T-helper 2 cell treated with Interferon-gamma antibody and Interleukin-4, amounts not matched to agents 5 μg/mL and 100 μg/mL, for 36 hours (primary cell): ENCODE measurements at places on chromosomes 5 and 9.

DNA sequence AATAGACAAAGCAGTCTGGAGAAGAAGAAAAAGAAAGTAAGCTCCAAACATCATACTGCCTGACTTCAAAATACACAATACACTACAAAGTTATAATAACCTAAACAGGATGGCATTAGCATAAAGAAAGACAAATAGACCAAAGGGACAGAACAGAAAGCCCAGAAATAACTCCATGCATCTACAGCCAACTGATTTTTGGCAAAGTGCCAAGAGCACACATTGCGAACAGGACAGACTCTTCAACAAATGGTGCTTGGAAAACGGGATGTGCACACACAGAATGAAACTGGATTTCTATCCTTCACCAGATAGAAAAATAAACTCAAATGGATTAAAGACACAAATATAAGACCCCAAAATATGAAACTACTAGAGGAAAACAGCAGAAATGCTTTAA is 66.6 kb upstream of the SPATA31E1 start:
- no peak for DNase-seq

DNA sequence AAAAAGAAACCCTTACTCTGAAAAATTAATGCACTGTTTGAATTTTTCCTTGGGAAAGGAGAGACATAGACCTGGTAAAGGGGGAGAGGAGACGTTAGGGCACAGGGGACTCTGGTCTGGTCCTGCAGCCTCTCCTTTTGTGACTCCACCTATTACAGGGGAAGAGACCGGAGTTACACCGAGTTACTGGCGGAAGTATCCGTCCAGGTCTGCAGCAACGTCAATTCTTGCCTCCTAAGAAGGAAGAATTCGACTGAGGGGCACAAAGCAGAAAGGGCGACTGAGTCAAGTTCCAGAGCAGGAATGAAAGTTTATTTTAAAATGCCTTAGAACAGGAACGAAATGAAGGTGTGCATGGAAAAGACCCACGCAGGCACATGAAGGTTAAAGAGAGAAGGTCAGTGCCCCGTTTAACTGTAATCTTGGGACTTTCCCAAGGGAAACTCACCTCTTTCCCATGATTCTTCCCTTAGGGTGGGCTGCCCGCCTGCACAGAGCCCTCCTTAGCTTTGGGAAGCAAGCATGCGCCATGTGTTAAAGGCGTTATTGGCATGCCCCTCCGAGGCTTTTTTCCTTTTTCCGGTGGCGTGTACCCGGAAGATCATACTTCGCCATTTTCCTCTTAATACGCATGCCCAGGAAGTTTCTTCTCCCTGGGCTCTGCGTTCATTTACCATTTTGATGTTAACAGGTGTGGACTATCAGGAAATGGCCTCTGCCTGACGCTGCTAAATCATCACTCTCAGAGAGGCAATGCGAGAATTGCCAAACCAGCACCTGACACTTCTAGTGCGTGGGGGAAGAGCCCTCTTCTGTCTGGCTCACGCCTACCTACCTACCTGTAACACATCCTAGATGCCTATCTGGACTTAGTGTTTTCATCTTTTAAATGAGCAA is 409.6 kb upstream of the PAPPA start:
- DNase-seq: no peak

DNA sequence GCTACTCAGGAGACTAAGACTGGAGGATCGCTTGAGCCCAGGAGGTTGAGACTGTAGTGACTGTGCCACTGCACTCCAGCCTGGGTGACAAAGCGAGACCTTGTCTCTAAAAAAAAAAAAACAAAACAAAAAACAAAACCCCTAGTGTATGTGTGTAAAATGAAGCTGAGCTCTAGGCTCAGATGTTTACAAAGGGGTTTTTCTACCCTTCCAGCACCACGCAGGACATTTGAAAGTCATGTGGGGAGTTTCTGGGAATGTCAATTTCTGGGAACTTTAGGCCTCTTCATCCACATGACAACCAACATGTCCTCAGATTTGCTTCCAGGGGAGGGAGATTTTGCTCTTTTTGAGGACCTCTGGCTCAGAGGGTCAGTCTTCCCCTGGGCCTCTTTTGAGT is 42.4 kb upstream of the AIF1L start:
- no peak for DNase-seq

GRCh38 chr9:108017671-108018070 is 528.1 kb upstream of the KLF4 start:
- no peak for DNase-seq

GRCh38 chr5:145990170-145990569 is 53.8 kb downstream of the SH3RF2 start:
- DNase-seq: no peak

GRCh38 chr5:57566914-57567313 is 84.3 kb upstream of the ACTBL2 start:
- DNase-seq: no peak

- no peak for DNase-seq
These were observed 32.7 kb downstream of the GRIA1 start for GRCh38 chr5:153523211-153523610.

GRCh38 chr5:141789330-141789729 is 88.9 kb downstream of the PCDH1 start:
- no peak for DNase-seq
